ENCODE measurements at places on chromosomes 11 and 22. TPM values are rescaled to one million over a fixed set of nuclear protein-coding genes. Genes with fewer than 3 reads are reported as not detected.

- peaks cover 2% of the 10 kb centered on the region for H3K27me3 ChIP-seq
- no peak for DNase-seq
- H3K4me3 ChIP-seq, result no peak overlapping the region
These were observed 133.9 kb downstream of the PLEKHA7 start for GRCh38 chr11:16880184-16880801.

GRCh38 chr11:35013514-35014233 lies 97.3 kb downstream of the PDHX start:
- H3K27ac ChIP-seq, result peak overlapping the region; percentile 74
- H3K36me3 ChIP-seq, result no peaks in the 10 kb centered on the region
- peak overlapping the region; percentile 34 for H3K4me3 ChIP-seq
- H3K27me3 ChIP-seq, result peaks cover 2% of the 10 kb centered on the region
- peak; percentile 54 for DNase-seq

- no peaks in the 10 kb centered on the region for H3K4me1 ChIP-seq
- H3K4me3 ChIP-seq, result no peak overlapping the region
- H3K36me3 ChIP-seq, result peaks cover 26% of the 10 kb centered on the region
- no peak for DNase-seq
- no peaks in the 10 kb centered on the region for H3K27me3 ChIP-seq
- H3K27ac ChIP-seq, result no peak overlapping the region
These were observed 32.8 kb downstream of the C2CD3 start for GRCh38 chr11:74138021-74138420.

The OR5A1 gene
- not detected for total RNA-seq

The TMPRSS5 gene
- 0.46 TPM for total RNA-seq

The PDE3B gene
- 25.8 TPM for total RNA-seq

Measured in activated CD4-positive, alpha-beta T cell treated with anti-CD3 and anti-CD28 coated beads for 36 hours (primary cell).